Stimulated activated CD4-positive, alpha-beta T cell treated with anti-CD3 and anti-CD28 coated beads, Interleukin-15, amount 100 ng/mL, for 1 hour (primary cell): ENCODE measurements at places on chromosomes 2 and 18.

- DNase-seq: no peak
These were observed 62.8 kb downstream of the EMILIN2 start for GRCh38 chr18:2909431-2910140.

GRCh38 chr2:68185541-68186164, 28.0 kb downstream of the PNO1 start:
- peak; percentile 10 for DNase-seq

GRCh38 chr2:240889601-240890560, 6.1 kb downstream of the MAB21L4 start:
- no peak for DNase-seq

GRCh38 chr2:287471-287885, 413 bp downstream of the ALKAL2 start:
- DNase-seq: no peak

- DNase-seq: no peak
These were observed 2.5 kb downstream of the RPIA start for GRCh38 chr2:88693911-88694414.

GRCh38 chr2:46394649-46395510, 84.5 kb upstream of the TMEM247 start:
- no peak for DNase-seq

- DNase-seq: no peak
These were observed 37.5 kb downstream of the ITGB1BP1 start for GRCh38 chr2:9385841-9386240.

DNA sequence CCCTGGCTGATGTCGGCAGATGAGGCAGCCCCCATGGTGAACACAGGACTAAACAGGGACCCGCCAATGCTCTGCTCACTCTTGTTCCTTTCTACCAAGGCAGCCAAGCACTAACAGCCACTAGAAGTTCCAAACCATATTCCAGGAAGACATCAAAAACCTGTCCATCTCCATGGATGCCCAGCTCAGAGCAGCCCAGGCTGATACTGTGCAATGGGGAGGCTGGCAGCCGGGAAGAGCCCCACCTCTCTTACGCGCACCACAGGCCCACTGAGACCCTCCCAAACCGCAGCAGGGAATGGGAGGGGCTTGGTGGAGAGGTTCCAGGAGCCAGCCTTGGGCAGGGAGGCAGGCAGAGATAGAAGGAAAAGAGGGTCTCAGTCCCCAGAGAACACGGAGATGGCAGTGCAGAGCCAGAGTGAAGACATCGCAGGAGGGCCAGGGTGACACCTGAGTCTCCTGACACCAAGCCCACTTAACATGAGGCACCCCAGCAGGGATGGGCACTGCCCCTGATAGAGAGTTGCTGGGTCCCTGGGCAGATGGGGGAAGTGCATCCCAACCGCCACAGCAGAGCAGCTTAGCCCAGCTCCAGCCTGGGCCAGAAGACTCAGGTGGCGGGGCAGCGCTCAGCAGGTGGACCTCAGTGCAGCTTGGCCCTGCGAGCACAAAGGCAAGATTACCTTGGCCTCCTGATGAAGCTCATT, 3.4 kb downstream of the HS6ST1 start:
- DNase-seq: peak; percentile 1

- no peak for DNase-seq
These were observed 378.8 kb downstream of the PTPRM start for GRCh38 chr18:7945882-7946281.

DNA sequence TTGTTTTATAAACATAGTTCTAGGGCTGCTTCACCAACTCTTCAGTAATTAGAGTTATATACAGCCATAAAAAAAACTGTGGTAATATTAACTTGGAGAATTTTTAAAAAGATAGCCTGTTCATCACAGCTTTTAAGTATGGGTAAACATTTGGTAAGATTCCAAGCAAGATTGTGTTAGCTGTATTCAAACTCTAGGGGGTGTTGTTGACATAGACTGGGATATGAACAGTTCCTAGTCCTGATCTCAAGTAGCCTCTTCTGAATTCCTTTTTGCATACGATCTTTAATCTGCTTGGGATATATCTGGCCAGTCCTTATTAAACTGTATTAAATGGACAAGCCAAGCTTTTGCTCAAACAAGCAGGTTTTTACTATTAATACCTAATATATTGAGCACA, 13.4 kb downstream of the NOP58 start:
- no peak for DNase-seq

- DNase-seq: no peak
These were observed 20.8 kb downstream of the BAZ2B start for GRCh38 chr2:159595410-159596046.

- DNase-seq: no peak
These were observed 33.7 kb upstream of the NPAS2 start for GRCh38 chr2:100786297-100786658.

GRCh38 chr2:239801404-239802184, 223.5 kb downstream of the NDUFA10 start:
- no peak for DNase-seq

DNA sequence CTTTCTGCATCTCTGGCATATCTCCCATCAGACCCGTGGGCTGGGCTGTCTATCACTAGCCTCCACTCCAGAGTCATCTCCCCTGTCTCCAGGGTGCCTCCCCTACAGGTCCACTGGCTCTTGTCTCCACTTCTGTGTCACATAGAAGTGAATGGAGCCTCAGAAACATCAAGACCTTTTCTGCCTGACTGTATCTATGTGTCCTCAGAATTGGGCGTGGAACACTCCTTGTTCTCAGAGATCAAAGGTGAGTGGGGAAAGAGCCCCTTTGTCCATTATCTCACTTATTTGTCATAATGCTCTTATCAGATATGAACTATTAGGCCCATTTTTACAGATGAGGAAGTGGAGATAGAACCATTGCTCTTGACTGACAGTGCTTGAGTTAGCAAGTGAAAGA, 211.0 kb downstream of the CYRIA start:
- DNase-seq: no peak

- no peak for DNase-seq
These were observed 72.6 kb upstream of the NOL4 start for GRCh38 chr18:34297287-34297686.

DNA sequence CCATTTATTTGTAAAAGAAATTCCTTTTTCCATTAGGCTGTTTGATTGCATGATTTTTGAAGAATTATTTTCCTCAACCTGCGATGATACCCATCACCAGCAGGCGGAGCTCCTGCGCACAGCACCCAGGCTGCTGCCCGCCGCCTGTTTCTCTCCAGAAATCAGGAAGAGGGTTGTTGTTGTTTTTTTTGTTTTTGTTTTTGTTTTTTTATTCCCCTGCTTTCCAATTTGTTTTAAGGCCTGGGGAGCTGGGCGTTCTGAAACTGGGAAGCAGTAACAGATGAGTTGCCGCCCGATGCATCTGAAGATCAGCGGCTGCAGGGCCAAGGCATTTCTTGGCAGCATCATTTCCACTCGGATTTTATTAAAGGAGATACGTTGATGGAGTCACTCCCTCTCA, 132.1 kb downstream of the MBP start:
- DNase-seq: peak; percentile 34

- no peak for DNase-seq
These were observed 993.1 kb downstream of the TSN start for GRCh38 chr2:122748552-122749011.

DNA sequence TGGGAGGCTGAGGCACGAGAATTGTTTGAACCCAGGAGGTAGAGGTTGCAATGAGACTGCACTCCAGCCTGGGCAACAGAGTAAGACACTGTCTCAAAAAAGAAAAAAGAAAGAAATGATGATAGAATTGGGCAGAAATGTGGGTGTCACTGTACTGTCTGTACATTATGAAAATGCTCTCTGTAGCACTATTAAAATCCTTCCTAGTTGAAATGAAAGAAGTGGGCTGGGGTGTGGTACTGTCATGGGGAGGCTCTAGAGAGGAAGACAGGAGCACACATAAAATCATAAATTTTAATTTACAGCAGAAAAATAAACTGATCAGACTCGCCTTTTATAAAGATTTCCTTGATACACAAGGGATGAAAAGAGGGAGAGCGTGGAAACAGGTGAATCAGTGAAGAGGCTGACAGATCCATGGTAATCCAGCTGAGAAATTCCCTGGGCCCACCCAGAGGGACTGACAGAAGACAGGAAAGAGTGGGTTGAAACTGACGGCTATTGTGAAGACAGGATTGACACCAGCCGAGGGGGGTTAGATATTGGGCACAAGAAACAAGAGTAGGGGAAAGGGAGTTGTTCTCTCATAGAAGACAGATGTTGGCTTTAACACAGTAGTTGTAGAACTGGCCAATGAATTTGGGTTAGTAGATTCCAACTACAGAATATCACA, 96.4 kb upstream of the ATL2 start:
- DNase-seq: no peak

DNA sequence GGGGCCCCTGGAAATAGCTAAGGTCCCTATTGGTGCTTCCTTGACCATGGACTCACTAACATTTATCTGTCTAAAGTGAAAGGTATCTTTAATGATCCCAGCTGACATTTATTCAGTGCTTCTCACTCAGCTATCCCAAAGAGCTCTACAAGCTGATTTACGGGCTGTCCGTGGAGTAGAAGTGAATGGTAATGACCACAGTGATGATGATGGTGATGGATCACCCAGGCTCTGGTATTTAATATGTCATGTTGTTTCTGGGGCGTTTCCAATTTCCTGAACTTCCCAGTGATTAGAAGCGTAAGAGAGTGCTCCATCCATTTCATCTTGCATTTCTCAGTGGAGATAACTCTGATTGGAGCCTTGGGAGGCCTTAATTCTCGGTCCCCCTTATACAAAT, 304.3 kb downstream of the HRH4 start:
- DNase-seq: no peak

DNA sequence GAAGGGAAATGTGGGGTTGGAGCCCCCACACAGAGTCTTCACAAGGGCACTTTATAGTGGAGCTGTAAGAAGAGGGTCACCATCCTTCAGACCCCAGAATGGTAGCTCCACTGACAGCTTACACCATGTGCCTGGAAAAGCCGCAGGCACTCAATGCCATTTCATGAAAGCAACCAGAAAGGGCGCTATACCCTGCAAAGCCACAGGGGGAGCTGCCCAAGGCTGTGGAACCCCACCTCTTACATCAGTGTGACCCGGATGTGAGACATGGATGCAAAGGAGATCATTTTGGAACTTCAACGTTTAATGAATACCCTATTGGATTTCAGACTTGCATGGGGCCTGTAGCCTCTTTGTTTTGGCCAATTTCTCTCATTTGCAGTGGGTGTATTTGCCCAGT, 694.7 kb downstream of the CBLN2 start:
- no peak for DNase-seq

DNA sequence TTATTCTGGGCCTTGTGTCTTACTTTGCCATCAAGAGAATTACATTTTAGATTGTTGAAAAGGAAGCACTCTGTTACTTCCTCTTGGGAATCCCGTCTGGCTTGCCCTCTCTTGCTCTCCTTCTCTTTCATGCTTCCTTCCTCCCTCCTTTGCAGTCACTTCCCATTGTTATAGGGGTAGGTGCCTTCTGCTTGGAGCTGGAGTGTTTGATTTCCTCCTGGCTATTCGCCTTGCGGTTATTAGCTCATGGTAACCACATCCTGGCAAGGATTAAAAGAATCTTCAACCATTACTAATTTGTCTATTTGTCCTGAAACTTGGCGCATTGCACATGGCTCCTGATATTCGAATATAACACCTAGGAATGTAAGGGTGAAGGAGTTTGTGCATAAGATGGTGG, 115.0 kb downstream of the CERS6 start:
- no peak for DNase-seq

DNA sequence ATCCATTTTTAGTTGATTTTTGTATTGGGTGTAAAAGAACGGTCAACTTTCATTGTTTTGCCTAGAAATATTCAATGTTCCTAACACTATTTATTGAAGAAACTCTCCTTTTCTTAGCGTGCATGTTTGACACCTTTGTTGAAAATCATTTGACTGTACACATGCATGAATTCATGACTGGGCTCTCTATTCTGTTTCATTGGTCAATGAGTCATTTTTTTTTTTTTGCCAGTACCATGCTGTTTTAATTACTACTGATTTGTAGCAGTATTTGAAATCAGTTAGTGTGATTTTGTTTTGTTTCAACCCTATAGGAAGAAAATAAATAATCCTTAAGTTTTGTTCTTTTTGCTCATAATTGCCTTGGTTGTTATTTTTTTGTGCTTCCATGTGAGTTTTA, 828.7 kb downstream of the SUCLG1 start:
- no peak for DNase-seq

GRCh38 chr2:101998896-101999789, 7.4 kb downstream of the IL1R2 start:
- no peak for DNase-seq

GRCh38 chr2:8501061-8501720, 180.7 kb upstream of the ID2 start:
- DNase-seq: no peak

GRCh38 chr2:120334068-120334467, 11.9 kb upstream of the INHBB start:
- DNase-seq: no peak

DNA sequence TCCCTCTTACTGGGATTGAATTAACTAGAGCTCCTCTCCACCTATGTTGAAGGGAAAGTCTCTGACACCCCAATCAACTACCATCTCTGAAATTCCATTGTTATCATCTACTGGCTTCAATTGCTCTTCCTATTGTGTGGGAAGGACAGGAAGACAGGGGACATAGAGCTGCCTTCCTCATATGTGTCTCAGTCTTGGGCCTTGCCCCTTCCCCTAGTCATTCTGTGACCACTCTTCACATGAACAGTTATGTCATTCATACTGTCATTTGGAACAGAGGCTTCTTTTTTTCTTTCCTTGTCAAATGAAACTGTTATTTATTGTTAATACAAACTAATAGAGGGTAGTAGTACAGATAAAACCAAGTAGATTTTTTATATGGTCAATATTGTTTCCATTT, 69.6 kb upstream of the EMILIN2 start:
- no peak for DNase-seq

GRCh38 chr2:19868224-19868623, 33.6 kb downstream of the TTC32 start:
- DNase-seq: no peak

DNA sequence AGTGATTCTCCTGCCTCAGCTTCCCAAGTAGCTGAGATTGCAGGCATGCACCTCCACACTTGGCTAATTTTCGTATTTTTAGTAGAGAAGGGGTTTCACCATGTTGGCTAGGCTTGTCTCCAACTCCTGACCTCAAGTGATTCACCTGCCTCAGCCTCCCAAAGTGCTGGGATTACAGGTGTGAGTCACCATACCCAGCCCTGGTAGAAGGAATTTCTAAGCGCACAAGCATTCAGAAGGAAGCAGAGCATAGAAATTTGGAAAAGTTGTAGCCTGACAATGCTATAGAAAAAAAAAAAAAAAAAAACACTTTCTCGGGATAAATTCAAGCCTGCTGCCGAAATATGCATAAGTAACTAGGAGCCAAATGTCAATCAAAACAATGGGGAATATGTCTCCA, 249.4 kb downstream of the GRB14 start:
- DNase-seq: no peak

- DNase-seq: no peak
These were observed 165.5 kb downstream of the L3MBTL4 start for GRCh38 chr18:6249170-6249569.

- no peak for DNase-seq
These were observed 7.7 kb upstream of the RHBDD1 start for GRCh38 chr2:226828191-226828590.

GRCh38 chr2:166449439-166449838, 44.6 kb downstream of the SCN7A start:
- no peak for DNase-seq
